ENCODE measurements at places on chromosomes 7 and 10.

DNA sequence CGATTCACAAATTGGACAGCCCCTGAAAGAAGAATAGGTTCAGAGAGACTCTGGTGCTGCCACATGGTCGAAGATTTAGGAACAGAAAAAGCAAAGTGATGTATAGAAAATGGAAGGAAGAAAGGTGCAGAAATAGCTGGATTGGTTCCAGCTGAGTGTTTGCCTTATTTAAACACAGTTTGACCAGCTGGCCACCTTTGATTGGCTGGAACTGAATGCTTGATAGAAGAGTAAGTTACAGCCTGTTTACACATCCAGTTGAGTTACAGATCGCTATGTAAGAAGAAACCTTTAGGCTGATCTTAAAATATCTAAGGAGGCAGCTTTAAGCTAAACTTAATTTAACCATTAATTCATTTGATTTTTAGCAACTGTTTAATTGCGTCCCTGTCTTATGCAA is 40.3 kb upstream of the KAT6B start:
- DNase-seq, result peak; percentile 22

GRCh38 chr7:77940647-77941046 is 142.1 kb downstream of the PHTF2 start:
- DNase-seq, result no peak

GRCh38 chr7:128940494-128941322 is 3.0 kb downstream of the IRF5 start:
- no peak for DNase-seq

GRCh38 chr10:78042752-78043104 is 9.1 kb downstream of the RPS24 start:
- no peak for DNase-seq

GRCh38 chr10:97256356-97256755 is 36.1 kb downstream of the ARHGAP19 start:
- DNase-seq, result no peak

- no peak for DNase-seq
These were observed 38.5 kb downstream of the COL1A2 start for GRCh38 chr7:94433224-94433623.

GRCh38 chr7:33217595-33217994 is 88.2 kb downstream of the BBS9 start:
- DNase-seq, result no peak

DNA sequence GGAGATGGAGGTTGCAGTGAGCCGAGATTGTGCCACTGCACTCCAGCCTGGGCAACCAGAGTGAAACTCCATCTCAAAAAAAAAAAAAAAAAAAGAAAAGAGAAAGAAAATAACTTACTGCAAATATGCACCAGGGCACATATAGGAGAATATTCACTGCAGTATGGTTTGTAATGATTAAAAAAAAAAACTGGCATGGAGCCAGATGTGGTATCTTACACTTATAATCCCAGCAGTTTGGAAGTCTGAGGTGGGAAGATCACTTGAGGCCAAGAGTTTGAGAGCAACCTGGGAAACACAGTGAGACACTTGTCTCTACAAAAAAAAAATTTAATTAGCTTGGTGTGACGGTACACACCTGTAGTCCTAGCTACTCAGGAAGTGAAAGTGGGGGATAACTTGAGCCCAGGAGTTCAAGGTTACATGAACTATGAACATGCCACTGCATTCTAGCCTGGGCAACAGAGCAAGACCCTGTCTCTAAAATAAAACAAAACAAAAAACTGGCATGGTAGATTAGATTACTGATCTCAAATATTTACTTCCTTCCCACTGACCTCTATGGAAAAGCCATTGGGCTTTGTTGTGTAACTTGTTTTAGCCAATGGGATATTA is 85.6 kb downstream of the MICU1 start:
- no peak for DNase-seq

- no peak for DNase-seq
These were observed 13.6 kb downstream of the STAMBPL1 start for GRCh38 chr10:88893611-88894010.

GRCh38 chr7:8115547-8116402 is 146.2 kb downstream of the ICA1 start:
- DNase-seq, result no peak

DNA sequence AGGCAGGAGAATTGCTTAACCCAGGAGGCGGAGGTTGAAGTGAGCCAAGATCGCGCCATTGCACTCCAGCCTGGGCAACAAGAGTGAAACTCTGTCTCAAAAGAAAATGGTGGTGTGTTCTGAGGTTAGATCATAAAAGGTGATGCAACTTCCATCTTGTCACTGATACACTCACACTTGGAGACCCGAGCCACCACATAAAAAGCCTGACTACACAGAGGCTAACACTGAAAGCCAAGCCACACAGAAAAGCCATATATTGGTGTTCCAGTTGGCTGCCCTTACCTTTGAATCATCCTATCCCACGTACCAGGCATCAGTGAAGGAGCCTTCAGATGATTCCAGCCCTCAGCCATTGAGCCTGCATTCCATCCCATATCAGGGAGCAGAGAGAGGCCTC is 4.0 kb downstream of the MORN4 start:
- DNase-seq, result no peak

DNA sequence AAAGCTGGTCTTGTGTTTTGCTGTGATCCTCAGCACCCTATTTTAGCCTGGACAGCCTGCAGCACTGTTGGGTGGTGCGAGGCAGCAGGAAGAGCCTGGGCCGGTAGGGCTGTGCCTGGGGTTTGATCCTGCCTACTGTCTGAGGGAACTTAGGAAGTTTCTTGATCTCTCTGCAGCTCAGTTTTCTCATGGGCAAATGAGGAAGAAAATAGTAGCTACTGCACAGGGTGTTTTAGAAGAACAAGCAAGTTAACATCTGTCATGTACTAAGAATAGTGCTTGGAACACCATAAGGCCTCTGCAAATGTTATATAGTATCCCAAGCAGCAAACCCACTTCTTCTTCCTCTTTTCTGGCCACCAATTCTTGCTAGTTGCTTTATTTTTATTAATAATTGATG is 12.0 kb upstream of the AGR2 start:
- DNase-seq, result no peak

- no peak for DNase-seq
These were observed 48.7 kb downstream of the CAV1 start for GRCh38 chr7:116573541-116573940.

DNA sequence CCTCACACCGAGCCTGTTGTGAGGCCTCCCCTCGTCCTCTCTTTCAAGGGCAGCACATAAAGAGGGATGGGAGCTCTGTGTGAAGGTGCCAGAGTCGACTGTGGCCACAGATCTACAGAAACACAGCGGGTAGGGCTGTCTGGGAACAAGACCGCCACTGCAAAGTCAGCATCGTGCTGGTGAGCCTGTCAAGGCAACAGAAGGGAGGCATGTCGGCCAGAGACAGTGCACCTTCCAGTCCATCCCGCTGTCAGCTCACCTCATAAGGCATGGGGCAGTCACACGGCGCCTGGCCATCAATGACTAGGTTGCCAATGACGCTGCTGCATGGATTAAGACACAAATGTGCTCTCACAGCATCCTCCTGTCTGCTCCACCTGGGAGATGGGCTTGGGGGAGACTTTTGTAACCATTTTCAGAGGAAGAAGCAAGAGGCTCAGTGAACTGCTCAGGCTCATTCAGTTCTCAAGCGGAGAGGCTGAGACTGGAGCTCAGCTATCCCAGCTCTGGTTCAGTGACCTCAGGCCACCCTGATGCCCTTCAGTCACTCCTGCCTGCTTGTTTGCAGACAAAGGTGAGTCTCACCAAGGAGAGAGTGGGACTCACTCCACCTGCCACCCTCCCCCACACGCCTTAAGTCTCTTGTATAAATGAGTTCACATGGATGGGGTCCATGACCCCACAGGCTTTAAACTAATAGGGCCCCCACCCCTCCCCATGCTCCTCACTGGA is 125.5 kb downstream of the SORBS1 start:
- DNase-seq, result no peak

- no peak for DNase-seq
These were observed 42.0 kb upstream of the FGFR2 start for GRCh38 chr10:121640266-121640665.

DNA sequence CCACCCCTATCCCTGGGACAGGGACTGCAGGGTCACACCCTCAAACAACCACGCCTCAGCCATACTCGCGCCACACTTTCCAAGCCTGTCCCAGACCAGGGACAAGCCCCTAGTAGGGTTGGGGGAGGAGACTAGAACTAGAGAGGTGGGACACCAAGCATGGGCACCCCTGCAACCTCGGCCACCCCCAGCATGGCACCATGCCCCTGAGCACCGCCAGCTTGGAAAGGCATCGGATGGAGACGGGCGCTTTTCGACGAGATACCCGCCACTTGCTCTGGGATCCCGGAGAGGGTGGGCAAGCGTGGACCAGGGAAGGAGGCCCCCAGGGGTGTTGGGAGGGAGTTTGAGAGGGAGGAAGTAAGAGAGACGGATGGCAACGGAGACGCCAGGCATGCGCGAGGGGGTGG is 13.1 kb upstream of the KMT2E start:
- no peak for DNase-seq

DNA sequence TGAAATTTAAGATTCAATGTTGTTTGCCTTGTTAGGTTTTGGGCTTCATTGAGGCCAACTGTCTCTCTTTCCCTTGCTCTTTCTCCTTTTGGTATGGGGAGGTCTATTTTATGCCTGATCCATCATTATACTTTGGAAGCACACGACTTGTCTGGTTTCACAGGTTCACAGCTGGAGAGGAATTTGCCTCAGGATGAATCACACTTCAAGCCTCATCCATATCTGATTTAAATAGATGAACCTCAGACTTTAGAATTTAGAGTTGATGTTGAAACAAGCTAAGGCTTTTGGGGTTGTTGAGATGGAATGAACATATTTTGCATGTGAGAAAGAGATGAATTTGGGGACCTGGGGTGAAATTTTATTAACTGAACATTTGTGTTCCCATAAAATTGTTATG is 150.5 kb upstream of the IGFBP3 start:
- DNase-seq, result no peak

DNA sequence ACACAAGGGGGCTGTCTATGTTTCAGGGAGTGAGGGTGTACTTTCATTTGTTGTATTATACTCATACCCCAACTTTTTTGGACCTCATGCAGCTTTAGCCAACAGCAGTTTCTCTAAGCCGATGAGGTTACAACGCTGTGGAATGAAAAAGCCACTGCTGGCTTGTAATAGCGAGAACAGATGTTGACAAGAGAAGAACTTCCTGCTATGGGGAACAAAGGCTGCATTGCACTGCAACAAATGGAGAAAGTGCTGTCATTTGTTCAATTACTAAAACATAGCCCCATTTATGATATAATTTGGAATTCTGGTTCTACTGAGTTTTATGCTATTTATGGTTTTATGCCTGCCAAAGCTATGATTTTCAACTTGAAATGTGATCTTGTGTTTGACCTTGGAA is 104.2 kb upstream of the TMEM72 start:
- no peak for DNase-seq

DNA sequence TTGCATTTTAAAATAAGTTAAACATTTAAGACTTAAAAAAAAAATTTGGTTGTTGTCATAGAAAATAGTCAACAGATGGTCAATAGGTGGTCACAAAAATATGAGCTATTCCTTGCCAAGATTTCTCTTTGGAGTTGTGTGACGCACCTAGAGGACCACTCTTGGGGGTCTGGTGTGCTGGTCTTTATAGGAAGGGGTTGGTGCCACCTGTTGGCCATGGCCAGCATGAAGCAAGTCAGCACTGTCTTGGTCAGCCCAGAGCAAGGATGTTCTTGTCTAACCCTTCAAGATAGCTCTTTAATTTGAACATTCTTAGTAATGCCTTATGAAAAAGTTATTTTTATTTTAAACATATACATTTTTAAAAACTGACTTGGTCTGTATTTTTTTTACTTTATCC is 267.9 kb upstream of the CNTNAP2 start:
- peak; percentile 27 for DNase-seq

DNA sequence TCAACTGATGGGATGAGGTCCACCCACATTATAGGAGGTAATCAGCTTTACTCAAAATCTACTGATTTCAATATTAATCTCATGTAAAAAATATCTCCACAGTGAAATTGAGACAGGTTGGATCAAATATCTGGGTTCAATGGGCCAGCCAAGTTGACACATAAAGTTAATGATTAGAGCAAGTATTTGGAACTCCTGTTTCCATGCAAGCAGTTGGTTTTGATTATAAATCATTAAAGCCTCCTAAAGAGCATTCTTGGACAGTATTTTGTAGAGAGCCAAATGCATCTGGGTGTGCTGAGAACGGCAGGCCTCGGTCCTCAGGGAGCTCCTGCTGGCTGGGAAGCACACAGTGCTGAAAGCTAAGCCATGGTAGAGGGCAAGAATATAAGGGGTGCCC is 126.9 kb upstream of the BTBD16 start:
- no peak for DNase-seq

GRCh38 chr7:25735674-25736242 is 416.2 kb upstream of the NFE2L3 start:
- no peak for DNase-seq

DNA sequence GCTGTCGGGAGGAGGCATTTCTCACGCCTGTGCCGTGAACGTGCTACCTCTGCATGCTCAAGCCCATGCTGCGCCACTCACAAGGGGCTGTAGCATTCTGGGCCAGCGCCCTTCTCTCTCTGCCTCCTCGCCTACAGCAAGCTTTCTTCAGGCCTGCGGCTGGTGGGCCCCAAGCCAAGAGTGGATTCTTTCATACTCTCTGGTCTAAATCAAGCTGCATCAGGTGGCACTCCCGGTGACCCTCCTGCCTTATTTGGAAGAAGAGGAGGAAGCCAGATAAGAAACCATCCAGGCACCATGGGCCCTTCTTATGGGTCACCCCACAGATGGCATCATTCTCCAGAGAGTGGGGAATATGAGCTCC is 86.7 kb upstream of the DUSP5 start:
- no peak for DNase-seq

GRCh38 chr10:4678951-4679671 is 146.9 kb upstream of the AKR1E2 start:
- no peak for DNase-seq

GRCh38 chr7:103989785-103990767 is 618 bp upstream of the RELN start:
- DNase-seq, result peak; percentile 56

DNA sequence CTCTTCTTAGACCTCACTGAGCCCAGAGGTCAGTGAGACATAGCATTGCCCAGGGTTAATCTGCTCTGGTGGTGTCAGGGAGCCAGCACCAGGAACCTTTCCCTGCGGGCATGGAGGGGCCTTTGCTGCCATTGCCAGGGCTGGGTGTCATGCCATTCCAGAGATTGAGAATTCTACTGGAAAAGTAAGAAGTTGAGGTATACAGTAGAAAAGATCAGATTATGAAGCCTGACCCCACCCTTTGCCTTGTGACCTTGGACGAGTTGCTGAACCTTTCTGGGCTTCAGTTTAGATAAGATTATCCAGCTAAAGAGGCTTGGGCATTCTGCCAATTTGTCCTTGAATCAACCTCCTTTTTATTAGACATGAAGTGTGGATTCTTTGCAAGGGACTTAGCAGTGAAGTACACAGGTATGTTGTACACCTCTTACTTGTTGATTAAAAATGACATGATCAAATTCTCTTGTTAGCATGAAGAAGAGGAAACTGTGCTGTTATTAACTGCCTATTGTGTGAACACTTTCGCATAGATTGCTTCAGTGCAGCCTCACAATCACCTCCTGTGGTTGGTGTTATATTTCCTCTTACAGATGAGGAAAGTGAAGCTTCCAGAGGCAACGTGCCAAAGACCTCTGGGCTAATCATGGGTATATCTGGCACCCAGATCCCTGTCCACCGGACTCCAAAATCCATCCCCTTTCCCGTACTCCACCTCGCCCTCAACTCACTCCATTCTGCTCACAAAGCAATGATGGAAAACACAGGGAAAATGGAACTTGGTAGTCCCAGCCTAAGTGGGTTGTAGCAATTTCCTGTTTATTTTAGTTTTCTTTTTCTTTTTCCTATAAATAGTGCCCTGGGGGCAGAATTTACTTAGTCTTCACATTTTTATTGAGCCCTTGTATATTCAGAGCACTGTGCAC is 151.3 kb downstream of the CAMK1D start:
- DNase-seq, result peak; percentile 19

Measured in kidney (tissue), 22 donors.